ENCODE measurements at places on chromosomes 13 and 19.

- DNase-seq = no peak
These were observed 1.2 kb downstream of the RCBTB2 start for GRCh38 chr13:48531416-48532255.

GRCh38 chr13:29081036-29081435 is 260.9 kb downstream of the MTUS2 start:
- no peak for DNase-seq

DNA sequence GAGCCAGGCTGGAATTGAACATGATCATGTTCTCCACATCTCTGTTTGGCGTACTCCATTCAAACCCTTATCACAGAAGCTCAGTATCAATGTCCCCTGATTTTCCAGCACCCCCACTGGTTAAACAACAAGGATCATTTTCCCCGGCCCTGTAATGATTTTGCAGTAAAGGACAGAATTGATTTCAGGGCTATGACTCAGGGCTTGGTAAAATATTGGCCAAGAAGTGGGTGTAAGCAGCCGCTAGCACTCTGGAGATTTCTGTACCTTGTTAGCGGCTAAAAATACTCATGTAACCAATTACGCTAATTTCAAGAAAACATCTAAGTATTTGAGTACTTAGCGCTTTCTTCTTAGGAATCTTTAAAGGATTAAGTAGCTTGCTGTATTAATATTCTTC is 69.5 kb upstream of the FNDC3A start:
- DNase-seq = no peak

DNA sequence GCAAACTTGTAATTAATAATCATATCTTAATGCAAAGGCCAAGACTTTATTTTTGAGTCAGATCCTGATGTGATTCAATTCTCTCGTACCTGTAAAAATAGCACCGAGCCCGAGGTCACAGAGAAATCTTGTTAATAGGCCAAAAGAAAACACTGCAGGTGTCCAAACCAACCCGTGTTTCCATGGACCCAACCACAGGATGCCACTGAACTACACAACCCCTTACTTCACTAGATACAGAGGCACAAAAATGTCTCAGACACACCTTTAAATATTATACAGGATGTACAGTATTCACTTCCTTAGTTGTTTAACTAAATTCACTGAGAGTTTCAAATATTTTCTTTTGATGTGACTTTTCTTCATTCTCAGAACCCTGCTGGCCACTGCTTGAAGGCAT is 530.9 kb downstream of the MYO16 start:
- DNase-seq = no peak

DNA sequence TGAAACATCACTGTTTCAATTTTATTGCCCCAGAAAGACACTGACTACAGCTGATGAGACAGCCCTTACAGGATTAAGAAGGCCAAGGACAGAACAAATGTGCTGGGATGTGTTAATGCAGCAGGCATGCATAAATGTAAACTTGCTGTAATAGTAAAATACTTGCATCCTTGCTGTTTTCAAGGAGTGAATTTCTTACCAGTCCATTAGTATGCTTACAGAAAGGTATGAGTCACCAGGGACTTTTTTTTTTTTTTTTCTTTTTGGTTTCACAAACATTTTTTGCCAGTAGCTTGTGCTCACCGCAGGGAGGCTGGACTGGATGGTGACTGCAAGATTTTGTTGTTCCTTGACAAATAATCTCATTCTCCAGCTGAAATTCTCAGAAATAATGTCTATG is 55.1 kb downstream of the GPR180 start:
- DNase-seq = no peak

DNA sequence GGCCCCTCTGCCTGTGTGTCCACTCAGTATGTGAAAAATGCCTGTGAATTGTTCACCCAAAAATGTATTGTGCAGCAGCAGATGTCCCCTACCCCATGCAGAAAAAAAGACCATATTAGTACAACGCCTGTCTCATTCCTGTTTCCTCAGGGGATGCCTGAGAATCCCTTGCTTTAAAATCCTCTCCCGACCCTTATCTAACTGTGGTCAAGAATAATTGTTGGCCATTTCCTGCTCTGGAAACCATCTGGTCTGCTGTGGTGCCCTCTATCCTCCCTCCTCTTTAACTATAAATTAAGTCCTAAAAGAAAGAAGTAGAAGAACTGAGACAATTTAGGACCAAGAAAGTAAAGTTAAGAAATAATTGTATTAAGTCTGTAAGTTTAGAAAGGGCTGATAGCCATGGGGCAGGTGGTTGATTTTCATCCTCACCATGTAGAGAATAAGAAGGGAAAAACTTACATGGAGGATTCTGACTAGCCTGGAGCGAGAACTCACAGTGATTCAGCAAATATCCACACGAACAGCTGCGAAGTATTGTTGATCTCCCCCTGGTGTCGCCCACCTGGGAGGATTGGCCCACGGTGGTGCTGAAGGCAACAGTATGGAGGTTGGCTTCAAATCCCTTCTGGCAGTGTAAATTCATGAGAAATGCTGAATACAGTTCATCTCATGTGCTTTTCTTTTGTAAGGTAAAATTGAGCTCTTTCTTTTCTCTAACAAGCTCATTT is 85.6 kb downstream of the COL4A2 start:
- DNase-seq = no peak

- no peak for DNase-seq
These were observed 531.3 kb downstream of the RFC3 start for GRCh38 chr13:34349091-34349722.

DNA sequence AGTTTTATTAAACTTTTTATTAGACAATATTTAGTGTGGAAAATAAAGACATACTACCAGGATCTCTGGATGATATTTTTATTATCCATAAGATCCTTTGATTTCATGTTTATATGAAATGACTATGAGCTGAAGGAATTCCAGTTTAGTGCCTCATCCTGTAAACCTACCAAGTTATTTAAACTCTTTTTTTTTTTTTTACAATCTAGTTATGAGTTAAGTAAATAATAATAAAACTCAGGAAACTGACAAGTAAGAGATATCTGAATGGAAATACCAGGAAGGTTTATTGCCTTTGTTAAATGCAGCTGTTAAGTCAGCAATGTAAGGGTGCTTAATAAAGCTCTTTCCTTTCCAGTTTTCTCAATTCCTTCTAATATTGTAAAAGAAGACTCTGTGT is 53.9 kb downstream of the RXFP2 start:
- no peak for DNase-seq

Data from NCI-H2081 treated with DMSO at 0.1 percent for 48 hours (cell line).